Stimulated activated CD4-positive, alpha-beta T cell treated with anti-CD3 and anti-CD28 coated beads, Interleukin-12 subunit alpha, Interleukin-12 subunit beta, amount 100 ng/mL, for 24 hours (primary cell): ENCODE measurements at places on chromosomes 2 and 18.

DNA sequence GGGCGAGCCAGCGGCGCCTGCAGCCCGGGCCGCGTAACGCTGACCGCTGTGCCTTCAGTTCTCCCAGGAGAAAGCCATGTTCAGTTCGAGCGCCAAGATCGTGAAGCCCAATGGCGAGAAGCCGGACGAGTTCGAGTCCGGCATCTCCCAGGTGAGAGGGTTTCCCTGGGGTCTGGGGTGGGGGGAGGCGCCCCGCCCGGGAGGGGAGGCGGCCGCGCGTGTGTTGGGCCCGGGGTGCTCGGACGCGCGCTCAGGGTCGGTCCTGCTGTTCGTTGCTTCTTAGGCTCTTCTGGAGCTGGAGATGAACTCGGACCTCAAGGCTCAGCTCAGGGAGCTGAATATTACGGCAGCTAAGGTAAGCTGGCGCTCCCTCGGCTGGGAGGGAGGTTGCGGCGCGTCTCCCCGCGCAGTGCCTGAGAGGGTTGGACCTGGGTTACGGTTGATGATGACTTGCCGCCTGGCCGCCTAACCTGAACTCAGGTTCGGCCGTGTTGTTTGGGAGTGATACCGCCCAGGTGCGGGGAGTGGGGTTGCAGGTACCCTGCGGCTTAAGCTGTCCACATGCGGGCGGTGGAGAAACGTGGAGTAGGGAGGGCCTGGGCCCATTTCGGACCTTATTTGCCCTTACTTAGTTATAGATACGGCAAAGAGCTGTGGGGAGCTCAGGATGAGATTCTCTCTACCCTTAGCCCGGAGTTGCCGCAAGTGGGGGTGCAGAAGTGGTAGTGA lies 638 bp downstream of the RPS7 start:
- no peak for DNase-seq

DNA sequence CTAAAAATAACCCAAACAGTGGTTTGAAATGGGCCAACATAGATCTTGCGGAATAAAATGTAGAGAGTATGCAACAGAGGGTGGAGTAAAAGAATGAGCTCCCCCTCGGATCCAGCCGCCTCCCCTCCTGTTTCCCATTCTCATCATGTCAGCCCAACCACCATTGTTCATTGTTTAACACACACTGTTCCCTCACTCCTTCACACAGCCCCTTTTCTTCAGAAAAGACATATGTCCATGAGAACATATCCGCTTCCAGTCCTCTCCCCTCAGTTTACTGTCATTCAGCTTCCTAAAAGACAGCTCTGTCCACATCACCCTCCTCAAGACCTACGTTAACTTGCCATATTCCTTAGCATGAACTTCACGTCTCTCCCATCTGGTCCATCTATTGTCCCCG lies 62.9 kb upstream of the SERTAD2 start:
- DNase-seq = no peak

DNA sequence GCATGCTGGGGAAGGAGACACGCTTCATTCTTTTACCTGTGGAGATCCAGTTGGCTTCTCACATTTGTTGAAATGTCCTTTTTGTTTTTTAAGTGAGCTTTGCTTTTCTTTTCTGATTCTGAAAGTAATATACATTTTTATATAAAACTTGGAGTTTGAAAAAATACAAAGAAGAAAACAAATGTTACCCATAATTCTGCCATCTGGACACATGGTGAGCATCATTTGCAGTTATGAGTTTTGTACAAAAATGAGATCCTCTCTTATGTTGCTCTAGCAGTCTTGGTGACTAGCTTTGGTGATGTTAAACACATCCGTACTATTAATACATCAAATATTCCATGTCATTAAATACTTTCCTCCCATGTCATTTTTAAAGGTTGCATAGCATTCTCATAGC lies 101.1 kb upstream of the OTOS start:
- no peak for DNase-seq

DNA sequence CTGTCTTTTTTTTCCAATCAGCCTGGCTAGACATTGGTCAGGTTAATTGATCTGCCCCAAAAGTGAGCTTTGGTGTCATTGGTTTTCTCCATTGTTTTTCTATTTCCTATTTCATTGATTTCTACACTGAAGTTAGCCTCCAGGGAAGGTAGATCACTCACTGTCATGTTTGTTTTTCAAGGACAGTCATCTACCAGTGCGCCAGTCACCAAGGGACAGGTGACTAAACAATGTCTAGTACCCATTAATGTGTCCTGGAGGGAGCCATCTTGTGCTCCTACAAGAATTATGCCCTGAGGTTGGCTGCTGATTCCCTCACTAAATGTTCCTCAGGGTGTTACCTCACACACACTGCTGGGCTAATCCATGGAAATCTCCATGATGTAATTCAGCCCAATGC lies 17.6 kb upstream of the USP40 start:
- no peak for DNase-seq

DNA sequence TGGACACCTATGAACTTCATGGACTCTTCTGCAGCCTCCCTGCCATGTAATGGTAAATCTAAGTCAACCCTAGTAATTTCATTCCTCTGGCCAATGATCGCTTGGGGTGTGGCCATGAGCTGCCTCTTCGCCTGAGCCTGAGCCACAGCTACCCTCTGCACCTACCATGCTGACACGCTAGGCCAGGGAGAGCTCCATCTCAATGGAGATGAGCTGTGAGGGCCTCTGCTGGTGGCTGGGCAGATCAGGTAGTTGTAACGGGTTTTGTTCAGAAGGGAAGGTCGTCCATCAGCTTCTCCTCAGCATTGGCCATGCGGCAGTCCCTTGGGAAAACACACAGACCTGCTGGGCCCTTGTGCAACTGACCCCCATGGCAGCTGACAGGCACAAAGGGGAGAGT lies 24.4 kb downstream of the MPHOSPH10 start:
- no peak for DNase-seq

GRCh38 chr2:19363474-19363778 lies 5.0 kb upstream of the OSR1 start:
- no peak for DNase-seq

DNA sequence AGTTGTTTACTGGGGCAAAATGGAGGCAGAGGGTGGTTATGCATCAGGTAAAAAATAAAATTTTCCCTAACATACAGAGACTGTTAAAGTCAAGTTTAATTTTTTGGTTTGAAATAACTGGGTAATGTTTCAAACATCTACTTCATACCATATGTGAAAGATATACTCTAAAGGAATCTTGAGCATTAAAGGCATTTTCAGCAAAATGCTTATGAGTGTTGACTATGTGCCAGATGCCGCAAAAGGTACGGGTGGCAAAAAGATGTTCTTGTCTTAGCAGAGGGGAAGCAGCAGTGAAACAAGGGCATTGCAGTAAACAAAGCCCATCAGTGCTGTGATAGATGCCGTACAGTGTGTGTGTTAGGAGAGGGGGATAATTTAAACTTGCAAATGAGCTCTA lies 263.1 kb upstream of the ID2 start:
- DNase-seq = no peak

DNA sequence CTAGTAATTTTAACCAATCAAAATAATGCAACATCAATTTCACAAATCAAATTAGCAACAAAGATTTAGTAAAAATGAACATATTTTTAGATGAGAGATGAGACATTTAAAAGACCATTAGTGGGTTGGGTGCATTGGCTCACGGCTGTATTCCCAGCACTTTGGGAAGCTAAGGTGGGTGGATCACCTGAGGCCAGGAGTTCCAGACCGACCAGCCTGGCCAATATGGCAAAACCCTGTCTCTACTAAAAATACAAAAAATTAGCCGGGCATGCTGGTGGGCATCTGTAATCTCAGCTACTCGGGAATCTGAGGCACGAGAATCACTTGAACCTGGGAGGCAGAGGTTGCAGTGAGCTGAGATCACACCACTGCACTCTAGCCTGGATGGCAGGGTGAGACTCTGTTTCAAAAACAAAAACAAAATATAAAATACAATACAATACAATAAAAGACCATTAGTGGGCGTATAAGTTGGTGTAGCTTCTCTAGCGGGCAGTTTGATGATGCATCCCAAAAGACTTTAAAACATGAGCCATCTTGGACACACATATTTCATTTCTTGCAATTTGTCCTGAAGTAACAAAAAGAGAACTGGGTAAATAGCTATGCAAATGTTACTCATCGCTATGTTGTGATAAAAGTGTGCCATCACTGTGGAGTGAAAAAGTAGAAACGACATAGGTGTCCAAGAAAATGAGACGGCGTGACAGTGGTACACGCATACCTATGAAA lies 101.8 kb downstream of the COL6A3 start:
- DNase-seq = no peak

GRCh38 chr18:57856557-57857280 lies 53.6 kb upstream of the ATP8B1 start:
- no peak for DNase-seq

DNA sequence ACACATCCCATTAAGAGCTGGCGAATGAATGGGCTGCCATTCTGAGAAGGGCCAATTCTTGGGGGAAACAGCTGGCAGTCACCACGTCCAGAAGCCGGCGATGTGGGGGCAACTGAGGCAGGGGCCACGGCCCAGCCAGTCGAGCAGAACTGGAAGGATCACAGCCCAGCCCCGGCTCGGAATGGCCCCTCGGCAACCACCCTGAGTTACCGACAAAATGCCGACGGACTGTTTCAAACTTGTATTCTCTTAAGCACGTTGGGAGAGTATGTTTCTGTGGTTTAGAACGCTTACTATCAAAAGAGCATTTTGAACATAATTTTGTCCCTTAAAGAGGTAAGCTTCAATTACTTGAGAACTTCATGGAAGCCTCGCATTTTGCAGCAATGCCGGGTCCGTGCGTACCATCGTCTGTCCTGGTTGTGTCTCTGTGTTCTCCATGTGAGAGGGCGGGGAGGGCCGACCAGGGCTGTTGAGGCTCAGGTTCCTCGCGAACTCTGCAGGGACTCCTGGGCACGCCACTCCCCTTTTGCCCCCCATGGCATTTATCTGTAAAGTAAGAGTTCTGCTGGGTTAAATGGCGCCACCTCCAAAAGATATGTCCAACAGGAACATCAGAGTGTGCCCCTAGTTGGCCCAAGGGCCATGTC lies 155.9 kb downstream of the TWIST2 start:
- DNase-seq = no peak

DNA sequence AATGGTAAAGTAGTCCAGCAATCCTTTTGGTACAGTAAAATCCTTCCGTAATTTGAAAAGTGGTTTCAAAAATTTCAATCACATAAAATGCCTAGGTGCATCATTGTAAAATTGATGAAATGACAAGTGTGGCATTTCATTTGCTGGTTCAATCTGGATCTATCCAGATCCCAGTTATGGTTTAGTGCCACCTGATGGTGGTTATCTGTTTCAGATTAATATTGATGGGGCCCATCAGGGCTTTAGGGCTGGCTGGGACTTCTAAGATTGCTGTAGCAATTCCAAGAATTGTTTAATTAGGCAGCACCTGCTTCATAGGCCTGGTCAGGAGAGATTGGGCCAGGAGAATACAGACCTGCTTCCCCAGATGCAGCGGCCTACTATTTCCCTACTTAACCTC lies 55.5 kb upstream of the PIK3C3 start:
- DNase-seq = no peak

DNA sequence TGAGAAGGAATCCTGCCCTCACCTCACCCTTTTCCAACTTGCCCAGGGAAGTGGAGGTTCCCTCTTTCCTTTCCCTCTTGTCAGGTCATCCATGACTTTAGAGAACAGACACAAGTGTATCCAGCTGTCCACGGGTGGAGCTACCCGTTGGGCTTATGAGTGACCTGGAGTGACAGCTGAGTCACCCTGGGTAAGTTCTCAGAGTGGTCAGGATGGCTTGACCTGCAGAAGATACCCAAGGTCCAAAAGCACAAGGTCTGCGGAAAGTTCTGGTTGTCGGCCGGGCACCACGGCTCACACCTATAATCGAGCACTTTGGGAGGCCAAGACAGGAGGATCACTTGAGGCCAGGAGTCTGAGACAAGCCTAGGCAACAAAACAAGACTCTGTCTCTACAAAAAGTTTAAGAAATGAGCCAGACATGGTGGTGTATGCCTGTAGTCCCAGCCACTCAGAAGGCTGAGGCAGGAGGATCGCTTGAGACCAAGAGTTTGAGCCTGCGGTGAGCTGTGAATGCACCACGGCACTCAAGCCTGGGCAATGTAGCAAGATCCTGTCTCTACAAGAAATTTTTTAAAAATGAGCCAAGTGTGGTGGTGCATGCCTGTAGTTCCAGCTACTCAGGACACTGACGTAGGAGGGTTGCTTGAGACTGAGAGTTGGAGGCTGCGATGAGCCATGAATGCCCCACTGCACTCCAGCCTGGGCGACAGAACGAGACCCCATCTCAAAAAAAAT lies 14.0 kb upstream of the CNDP1 start:
- no peak for DNase-seq

GRCh38 chr2:11515490-11515981 lies 18.3 kb upstream of the GREB1 start:
- no peak for DNase-seq

GRCh38 chr2:150695451-150696135 lies 208.1 kb upstream of the RND3 start:
- no peak for DNase-seq

GRCh38 chr2:235820571-235820970 lies 326.7 kb downstream of the AGAP1 start:
- DNase-seq = no peak

- no peak for DNase-seq
Observed at GRCh38 chr2:25552318-25552717, 121.1 kb downstream of the DTNB start.

DNA sequence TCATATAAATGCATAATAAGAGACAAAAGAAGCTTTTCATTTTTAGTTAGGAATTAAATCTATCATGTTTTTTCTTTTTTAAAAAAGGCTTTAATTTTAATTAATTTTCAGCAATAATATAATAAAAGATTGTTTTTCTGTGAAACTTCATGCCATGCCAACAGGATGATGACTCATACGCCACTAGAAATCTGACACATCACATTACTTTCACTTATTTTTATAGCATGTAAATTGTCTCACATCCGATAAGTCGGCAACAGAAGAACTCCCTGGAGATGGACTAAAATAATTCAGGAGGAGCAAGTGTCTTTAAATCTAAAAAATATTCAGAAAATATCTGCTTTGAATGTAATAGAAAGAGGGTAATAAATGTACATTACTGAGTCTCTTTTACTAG lies 1024.2 kb upstream of the ACVR2A start:
- DNase-seq = no peak

DNA sequence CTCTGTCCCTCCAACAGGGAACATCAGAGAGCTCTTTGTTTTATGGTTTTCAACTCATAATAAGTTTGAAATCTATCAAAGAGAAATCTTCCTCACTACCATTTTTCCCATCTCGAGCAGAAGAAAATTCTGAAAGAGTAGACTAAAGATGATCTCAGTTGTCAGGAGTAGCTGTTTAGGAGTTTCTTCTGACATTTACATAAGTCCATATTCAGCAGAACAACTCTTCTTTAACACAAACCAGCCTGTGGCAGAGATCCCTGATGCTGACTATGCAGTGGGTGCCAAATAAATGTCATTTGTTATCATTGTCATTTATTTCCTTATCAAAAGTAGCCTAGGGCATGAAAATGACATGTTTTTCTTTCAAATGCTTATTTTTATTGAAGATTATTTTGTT lies 380.7 kb downstream of the MBD2 start:
- no peak for DNase-seq
